ENCODE measurements at places on chromosomes 6 and 20. TPM values are rescaled to one million over a fixed set of nuclear protein-coding genes. Genes with fewer than 3 reads are reported as not detected.

DNA sequence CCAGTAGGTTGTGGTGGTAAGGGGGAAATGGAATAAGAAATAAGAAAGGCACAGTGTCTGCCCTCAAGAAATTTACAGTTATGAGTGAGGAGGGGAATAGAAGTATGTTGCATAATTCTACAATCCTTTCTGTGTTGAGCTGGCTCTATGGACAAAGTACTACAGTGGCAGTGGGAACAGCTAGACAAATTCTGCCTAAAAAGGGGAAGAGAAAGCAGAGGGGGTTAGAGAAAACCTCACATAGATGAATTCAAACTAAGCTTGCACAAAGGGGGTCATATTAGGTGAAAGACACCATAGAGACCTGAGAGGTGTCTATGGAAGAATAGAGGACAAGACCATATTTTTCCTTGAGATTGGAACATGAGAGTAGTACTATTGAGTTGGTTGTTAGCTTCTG, 146.9 kb upstream of the VGLL2 start:
- no peak for DNase-seq

DNA sequence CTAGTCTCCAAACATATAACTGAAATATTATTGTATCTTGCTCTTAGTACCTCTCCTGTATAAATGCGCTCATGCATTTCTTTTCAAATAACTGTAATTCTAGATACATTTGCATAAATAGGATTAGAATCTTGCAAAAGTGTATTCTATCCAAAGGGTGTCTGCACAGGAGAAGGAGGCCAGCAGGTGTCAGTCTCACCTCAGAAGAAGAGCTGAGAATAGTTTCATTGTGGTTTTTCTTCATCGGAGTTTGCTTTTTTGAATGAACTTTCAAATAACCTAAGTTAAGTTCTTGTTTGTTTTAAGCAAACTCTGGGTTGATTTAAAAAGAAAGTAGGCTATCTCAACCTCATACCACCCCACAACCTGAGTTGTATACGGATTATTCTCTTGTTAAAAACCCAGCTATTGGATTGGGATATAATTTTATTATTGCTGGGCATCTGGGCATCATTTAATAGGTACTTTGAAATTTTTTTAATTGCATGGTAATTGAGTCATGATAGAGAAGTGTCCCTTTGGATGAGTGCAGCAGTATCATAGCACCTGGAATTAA, 125.0 kb upstream of the MLIP start:
- DNase-seq, result no peak

DNA sequence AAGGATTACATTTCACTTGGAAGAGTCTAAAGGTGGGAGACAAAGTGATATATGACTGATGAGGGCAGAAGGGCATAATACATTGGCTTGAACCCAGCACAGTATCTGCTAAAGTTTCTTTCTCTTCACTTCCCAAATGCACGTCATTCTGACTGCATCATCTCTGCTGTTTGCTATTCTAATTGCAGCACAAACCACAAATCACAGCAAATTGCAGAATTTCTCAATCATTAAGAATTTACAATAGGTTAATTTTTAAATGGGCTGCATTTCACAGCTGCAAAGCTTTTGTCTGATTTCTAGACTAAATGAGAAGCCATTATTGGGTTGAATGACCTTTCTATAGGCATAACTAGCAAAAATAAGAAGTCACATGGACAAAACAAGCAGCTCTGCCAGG, 337.0 kb downstream of the RNGTT start:
- no peak for DNase-seq

- DNase-seq, result no peak
Measured at GRCh38 chr6:12962987-12963386, 246.4 kb downstream of the PHACTR1 start.

DNA sequence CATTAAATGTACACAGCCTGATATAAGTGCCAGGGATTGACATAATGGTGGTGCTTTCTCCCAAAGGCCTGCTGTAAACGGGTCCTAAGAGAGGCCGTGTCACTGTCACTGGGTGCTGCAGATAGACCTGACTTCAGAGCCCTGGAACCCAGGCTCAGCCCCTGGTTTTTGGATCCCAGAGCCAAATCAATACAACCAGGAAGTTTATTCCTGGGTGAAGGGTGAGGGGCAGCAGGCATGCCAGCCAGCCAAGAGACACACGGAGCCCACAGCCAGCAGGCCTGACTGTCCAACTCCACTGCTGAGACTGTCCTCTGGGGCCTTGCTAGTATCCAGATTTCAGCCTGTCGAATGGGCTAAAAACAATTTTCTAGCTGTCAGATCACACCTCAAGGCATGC, 12.8 kb upstream of the ARMC12 start:
- no peak for DNase-seq

Gene RIPOR2
- 38.0 TPM for total RNA-seq

GRCh38 chr20:21682521-21682954, 22.9 kb upstream of the PAX1 start:
- no peak for DNase-seq

Gene ARHGAP40
- 0.83 TPM for total RNA-seq
